ENCODE measurements at places on chromosomes 3 and 15. TPM values are rescaled to one million over a fixed set of nuclear protein-coding genes. Genes with fewer than 3 reads are reported as not detected.

The HYAL1 gene
- 15.5 TPM for total RNA-seq

The PLCD1 gene
- total RNA-seq = 42.3 TPM

The SLC22A14 gene
- 0.32 TPM for total RNA-seq

The RBP2 gene
- not detected for total RNA-seq

The DAPK2 gene
- 14.8 TPM for total RNA-seq

The ZNF501 gene
- total RNA-seq = 9.5 TPM

The PCOLCE2 gene
- 124 TPM for total RNA-seq

The CX3CR1 gene
- total RNA-seq = under 0.01 TPM

The EOMES gene
- total RNA-seq = not detected

The ISL2 gene
- not detected for total RNA-seq

The SUCNR1 gene
- under 0.01 TPM for total RNA-seq

The GREM1 gene
- 39.1 TPM for total RNA-seq

The ZNF445 gene
- 10.2 TPM for total RNA-seq

The HACD3 gene
- 91.7 TPM for total RNA-seq

The LRTM1 gene
- total RNA-seq = not detected

The ACVR2B gene
- 3.4 TPM for total RNA-seq

The GOLGA6A gene
- 0.13 TPM for total RNA-seq

The NDUFB4 gene
- total RNA-seq = 54.0 TPM

The MITF gene
- total RNA-seq = 46.4 TPM

The TMED3 gene
- 128 TPM for total RNA-seq
